ENCODE measurements at places on chromosomes 2 and 18.

- DNase-seq: no peak
These were observed 70.8 kb upstream of the CTAGE1 start for GRCh38 chr18:22488554-22488953.

- DNase-seq: no peak
These were observed 6.5 kb downstream of the DIPK1C start for GRCh38 chr18:74450626-74451025.

- peak; percentile 41 for DNase-seq
These were observed 414.2 kb upstream of the CHAC2 start for GRCh38 chr2:53353135-53354114.

- no peak for DNase-seq
These were observed 9.0 kb upstream of the OTX1 start for GRCh38 chr2:63041592-63041991.

DNA sequence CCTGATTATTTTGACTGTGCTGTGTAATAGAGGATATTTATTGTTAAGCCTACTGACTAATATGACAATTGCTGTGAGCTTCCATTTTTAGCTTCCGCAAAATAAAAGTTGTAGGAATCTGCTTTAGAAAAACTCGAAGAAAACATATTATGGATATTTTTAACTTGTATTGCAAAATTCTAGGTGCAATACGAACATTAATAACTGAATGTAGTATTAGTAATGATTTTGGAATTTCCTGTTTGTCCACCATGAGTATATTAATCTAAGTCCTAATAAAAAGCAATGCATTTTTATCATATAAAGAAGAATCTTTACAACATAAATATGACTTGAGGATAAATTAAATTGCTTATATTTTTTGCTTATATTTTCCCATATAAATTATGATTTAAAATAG is 2.4 kb upstream of the DSC3 start:
- no peak for DNase-seq

DNA sequence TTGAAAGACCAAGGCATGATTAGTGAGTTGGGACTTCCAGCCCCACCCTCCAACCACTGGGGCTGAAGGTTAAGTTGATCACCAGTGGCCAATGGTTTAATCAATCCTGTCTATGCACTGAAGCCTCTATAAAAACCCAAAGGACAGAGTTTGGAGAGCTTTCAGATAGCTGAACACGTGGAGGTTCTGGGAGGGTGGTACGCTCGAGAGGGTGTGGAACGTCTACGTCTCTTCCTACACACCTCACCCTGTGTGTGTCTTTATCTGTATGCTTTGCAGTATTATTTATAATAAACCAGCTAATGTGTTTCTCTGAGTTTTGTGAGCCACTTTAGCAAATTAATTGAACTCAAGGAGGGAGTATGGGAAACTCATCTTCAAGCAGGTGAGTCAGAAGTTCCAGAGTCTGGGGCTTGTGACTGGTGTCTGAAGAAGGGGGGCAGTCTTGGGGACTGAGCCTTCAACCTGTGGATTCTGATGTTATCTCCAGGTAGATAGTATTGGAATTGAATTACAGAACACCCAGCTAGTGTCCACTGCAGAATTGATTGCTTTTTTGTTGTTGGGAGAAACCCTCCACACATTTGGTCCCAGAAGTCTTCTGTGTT is 20.3 kb downstream of the ACTR3 start:
- DNase-seq: no peak

- peak; percentile 58 for DNase-seq
These were observed 65.7 kb upstream of the ZNF236 start for GRCh38 chr18:76756531-76757253.

DNA sequence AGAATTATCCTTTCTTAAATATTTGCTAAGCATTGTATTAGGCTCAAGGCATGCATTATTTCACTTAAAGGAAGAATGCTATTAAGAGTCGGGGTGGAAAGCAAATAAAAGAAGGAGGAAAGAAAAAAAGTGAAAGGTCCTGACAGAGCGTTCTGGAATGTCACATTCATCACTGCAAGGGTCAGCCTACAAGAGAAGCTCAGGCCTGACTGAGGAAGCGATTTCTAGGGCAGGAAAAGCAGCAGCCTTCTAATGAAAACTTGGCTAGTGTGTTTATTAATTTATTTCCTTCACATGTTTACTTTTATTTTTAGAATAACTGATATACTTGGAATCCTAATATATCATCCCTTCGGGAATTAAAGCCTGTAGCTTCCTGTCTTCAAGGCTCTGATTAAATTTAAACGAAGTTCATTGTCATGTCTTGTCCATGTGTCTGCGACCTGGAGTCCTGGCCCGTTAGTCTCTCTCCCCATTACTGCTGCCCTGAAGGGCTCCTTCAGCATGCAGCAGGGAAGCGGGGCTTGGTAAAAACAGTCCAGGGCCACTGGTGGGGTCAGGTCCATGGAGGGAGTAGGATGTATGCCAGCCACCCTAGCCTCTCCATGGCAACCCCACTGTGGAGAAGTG is 119.2 kb upstream of the CCDC68 start:
- no peak for DNase-seq

GRCh38 chr2:108297436-108298141 is 8.9 kb downstream of the SULT1C2 start:
- no peak for DNase-seq

DNA sequence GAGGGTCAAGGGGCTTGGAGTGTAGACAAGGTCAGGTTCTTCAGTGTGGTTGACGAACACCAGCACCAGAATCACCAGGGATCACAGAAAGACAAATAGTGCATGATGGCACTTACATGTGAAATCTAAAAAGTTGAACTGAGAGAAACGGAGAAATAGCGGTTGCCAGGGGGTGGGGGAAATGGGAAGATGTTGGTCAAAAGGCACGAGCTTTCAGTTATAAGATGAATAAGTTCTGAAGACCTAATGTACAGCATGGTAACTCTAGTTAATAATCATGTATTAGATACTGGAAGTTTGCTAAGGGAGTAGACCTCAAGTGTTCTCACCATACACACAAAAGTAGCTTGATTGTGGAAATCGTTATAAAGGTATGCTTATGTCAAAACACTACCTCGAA is 43.7 kb upstream of the DARS1 start:
- DNase-seq: no peak

GRCh38 chr2:101147971-101148370 is 3.2 kb downstream of the TBC1D8 start:
- DNase-seq: no peak

GRCh38 chr2:204899983-204900382 is 354.7 kb downstream of the PARD3B start:
- no peak for DNase-seq

GRCh38 chr2:21332993-21333625 is 209.3 kb downstream of the TDRD15 start:
- no peak for DNase-seq

DNA sequence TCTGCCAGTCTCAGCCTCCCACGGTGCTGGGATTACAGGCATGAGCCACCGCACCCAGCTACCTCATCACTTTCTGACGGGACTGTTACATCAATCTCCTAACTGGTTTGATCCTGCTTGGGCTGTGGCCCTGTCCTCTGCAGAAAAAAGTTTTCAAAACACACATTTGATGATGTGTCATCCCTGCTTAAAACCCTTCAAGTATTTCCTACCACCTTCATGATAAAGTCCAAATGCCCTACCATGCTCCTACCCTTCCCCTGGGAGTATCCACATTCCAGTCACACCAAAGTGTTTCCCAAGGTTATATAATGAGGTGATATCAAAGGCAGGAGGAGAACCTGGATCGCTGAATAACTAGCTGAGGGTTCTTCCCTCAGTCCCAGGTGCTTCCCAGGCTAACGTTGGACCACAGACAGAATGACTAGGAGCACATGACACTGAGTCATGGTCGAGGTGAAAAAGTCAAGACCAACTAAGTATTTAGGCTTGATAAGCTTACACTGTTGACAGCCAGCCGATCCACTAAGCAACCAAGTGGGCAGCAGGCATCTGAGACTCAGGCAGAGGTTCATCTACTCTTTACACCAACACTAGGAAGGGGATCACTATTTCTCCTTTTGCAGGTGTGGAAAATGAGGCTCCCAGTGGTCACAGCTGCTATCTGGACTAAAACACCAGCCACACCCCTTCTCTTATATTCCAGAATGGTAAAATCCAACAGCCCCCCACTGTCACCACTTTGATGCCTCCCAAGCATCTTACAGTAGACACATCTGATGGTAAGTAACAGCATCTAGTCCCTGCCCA is 31.8 kb downstream of the CYRIA start:
- no peak for DNase-seq

DNA sequence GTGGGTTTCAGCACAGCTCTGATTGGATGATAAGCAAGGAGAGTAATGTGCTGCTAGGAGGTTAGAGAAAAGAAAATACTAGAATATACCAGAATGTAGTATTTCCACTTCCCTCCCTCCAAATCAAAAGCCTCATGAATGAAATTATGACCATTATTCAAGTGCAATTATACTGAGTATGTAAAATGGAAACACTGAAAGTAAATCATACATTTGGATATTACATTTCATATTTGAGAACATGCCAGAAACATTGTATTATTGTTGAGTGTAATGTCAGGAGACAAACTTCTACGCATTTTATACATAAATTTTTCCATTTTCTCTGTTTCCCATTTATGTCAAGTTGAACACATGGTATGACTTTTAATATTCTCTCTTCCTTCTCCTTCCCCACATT is 942 bp upstream of the CETN1 start:
- DNase-seq: no peak

GRCh38 chr18:49640741-49641140 is 78.9 kb downstream of the LIPG start:
- DNase-seq: no peak

DNA sequence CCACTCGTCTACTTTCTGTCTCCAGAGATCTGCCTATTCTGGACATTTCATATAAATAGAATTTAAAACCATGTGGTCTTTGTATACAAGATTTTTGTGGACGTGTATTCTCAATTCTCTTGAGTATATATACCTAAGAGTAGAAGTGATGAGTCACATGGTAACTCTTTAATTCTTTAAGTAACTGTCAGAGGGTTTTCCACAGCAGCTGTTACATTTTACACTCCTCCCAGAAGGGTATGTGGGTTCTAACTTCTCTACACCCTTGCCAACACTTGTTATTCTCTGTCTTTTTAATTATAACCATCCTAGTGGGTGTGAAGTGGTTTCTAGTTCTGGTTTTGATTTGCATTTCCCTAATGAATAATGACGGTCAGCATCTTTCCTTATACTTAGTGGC is 70.9 kb downstream of the MAP3K20 start:
- no peak for DNase-seq

GRCh38 chr2:211957799-211958198 is 580.8 kb downstream of the ERBB4 start:
- DNase-seq: no peak

- DNase-seq: no peak
These were observed 21.6 kb downstream of the KCNG2 start for GRCh38 chr18:79819064-79819967.

DNA sequence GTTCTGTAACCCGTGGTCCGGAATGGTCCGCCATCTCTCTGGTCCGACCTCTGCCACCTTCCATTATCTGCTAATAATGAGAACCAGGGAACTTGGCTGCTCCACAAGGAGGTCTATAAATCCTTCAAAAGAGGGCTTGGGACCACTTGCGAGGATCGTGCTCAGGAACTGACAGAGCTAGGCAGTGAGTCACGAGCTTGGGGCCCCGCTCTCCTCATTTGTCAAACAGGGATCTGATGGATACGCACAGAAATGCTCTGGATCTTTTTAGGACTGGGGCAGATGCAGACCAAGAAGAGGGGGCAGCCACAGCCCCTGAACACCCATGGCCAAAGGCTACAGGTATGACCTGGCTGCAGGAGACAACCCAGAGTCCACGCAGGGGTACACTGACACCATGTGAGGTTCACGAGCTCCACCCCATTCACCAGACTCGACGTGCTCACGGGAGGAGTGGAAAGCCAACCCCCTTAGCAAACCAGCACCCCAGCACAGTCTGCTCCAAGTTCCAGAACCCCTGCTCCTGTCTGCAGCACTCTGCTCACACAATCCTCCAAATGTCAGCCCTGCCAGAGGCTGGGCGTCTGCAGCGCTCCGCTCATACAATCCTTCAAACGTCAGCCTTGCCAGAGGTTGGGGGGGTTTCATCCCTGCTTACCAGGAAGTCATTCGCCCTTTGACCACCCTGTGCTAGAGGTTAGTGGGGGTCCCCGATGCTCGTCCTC is 45.8 kb downstream of the ANO7 start:
- no peak for DNase-seq

- DNase-seq: no peak
These were observed 67.0 kb downstream of the RBMS1 start for GRCh38 chr2:160426604-160427003.

- no peak for DNase-seq
These were observed 852.1 kb downstream of the CNTNAP5 start for GRCh38 chr2:124877141-124877577.

DNA sequence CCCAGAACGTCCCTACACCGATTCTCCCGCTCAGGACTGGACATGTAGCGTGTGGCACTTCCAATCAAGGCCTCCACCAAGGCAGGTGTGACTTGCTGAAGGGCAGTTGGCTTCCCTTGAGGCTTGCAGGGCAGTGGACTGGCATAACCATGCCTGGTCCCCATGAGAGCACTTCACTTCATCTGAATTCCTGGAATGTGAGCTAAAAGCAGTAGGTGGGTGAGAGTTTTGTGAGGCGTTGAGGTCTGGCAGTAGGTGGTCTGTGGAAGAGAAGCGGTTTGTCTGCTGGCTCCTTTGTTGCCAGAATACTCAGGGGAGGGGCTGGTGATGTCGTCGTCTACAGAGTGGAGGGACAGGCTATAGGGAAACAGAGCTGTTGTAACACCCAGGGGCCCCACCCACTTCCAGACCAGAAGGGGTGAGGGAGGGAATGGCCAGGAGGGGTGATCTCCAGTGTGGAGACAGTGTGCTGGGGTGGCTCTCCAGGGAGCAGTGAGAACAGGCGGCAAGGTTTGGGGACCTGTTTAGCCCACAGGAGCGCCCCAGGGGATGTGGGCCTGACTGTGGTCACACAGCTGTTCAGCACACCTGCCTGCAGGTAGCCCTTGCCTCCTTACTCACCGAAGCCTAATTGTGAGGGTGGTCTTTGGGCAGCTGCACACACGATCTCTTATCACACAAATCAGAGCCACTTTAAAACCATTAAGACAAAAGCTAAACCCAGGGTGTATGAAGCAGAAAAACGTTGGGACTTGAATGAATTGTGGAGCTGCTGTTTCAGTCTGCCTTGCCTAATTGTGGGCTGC is 21.5 kb upstream of the ALKAL2 start:
- no peak for DNase-seq

- peak; percentile 1 for DNase-seq
These were observed 43.9 kb upstream of the DNAH7 start for GRCh38 chr2:196112418-196113034.

- DNase-seq: no peak
These were observed 126.6 kb upstream of the KCNH7 start for GRCh38 chr2:162965191-162965590.

- DNase-seq: no peak
These were observed 144.4 kb upstream of the ITGA6 start for GRCh38 chr2:172282944-172283343.

DNA sequence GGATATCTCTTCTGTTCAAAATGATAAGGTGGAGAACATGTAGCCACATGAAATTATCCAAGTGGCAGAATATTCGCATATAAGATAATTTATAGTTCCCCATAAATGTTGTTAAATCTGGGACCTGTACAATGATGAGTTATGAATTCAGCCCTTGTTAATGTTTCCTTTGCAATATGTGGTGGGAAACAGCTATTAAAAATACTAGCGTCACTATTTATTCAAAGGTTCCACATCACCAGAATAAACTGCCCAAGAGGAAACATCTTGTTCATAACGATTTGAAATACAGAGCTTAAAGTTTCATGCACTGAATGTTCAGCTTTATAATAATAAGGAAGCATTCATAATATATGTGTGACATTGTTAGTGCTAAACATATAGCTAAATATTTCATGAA is 223.9 kb upstream of the TCF4 start:
- peak; percentile 41 for DNase-seq
